ENCODE measurements at places on chromosomes 11 and 22. TPM values are rescaled to one million over a fixed set of nuclear protein-coding genes. Genes with fewer than 3 reads are reported as not detected.

GRCh38 chr11:113664981-113665710 lies 41.0 kb downstream of the TMPRSS5 start:
- no peak for DNase-seq

- no peak for DNase-seq
Measured at GRCh38 chr11:33449798-33450197, 192.6 kb downstream of the HIPK3 start.

GRCh38 chr11:68976095-68976494 lies 4.7 kb downstream of the MRGPRD start:
- no peak for DNase-seq

DNA sequence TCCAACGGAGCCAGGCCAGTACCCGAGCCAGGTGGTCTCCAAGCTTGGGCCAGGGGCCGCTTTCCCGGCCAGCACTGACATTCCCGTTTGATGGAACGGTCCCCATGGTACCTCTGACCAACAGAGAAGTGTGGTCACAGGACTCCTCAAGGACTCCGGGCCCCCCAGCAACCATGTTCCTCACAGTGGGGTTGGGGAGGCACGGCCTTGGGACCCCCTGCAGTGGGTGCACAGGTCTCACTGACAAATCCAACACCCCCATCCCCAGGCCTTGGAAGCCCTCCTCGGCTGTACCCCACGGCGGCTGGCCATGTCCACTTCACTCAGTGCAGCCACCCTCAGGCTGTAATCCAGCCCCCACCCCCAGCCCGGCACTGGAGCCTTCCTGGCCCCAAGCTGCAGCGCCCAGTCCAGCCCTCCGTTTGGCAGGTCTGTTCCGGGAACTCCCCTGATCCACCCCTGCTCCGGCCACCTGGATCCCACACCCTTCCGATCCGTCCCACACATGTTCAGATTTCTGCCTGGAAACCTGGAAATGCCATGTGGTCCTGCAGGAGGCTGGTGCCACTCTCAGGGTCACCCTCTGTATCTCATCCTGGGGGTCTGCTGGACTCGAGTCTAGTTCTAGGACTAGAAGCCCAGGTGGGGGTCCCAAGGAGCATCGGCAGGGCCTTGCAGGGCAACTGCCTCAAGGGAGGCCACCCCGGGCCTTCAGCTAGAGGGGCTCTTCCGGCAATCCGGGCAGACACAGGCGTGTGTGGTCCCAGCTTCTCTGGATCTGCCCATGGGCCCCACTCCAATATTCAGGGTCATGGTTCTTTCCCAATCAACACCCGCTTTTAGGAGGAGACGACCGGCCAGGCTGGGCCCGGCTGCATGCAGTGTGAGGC lies 26.6 kb downstream of the TBX1 start:
- DNase-seq: no peak

SHANK2 gene
- 0.11 TPM for total RNA-seq

PNPLA3 gene
- total RNA-seq: 0.32 TPM

ARHGAP20 gene
- 0.19 TPM for total RNA-seq

DNA sequence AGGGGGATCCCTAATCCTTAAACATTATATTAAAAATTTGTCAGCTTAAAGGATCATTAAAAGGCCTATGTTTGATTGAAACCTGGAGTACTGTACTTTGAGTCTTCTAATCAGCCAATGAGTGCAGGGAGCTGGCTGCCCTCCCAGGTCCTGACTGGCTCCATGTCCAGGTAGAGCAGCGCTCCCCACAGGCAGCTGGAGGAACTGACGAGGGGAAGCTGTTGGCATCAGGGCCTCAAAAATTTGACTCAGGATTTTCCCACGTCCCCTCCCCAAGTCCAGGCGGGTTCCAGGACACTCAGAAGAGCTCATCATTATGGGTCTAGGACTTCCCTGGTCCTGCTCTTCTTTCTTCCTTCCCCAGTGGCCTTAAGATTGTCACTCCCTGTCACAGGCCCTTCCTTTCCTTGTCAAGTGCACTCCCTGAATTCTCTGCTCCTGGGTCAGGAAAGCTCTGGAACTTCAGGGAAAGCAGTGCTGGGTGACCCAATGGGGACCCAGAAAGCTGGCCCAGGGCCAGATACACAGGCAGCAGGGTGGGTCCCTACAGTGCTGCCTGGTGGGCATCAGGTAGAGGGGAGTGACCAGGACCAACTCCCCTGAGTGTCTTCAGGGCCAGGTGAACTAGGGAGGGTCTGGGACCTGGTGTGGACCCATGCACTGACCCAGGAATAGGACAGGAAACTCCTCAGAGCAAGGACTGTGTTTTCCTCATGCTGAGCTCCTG lies 65.5 kb downstream of the GGTLC2 start:
- no peak for DNase-seq

GRCh38 chr11:69013009-69013951 lies at the start of gene MRGPRF:
Gene MRGPRF, minus strand, starts transcription at chr11:69013246. Its CDS starts 3,345 bp downstream, at chr11:69009901.
- DNase-seq: peak; percentile 83

GRCh38 chr22:41664951-41665350 lies 23.7 kb downstream of the SNU13 start:
- DNase-seq: no peak

- no peak for DNase-seq
Measured at GRCh38 chr22:35424761-35425160, 24.8 kb downstream of the MCM5 start.

DNA sequence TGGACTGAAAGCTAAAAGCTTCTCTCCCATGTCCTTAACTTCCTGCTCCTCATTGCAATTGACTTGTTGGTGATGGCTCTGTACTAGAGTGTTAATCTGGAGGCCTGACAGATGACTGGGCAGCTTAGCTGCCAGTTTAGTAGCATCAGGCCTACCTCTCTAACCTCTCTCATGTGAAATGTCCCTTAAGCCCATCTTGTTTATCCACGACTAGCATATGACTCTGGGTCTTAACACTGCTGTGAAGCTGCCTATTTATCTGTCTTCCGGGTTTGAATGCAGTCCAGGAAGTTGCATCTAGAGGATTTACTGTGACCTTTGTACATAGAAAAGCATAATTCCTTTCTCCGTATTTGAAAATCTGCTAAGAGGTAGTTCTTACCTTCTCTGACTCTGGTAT lies 85.3 kb upstream of the HORMAD2 start:
- no peak for DNase-seq

TRPM5 gene
- not detected for total RNA-seq

GRM5 gene
- total RNA-seq: 0.13 TPM

DNA sequence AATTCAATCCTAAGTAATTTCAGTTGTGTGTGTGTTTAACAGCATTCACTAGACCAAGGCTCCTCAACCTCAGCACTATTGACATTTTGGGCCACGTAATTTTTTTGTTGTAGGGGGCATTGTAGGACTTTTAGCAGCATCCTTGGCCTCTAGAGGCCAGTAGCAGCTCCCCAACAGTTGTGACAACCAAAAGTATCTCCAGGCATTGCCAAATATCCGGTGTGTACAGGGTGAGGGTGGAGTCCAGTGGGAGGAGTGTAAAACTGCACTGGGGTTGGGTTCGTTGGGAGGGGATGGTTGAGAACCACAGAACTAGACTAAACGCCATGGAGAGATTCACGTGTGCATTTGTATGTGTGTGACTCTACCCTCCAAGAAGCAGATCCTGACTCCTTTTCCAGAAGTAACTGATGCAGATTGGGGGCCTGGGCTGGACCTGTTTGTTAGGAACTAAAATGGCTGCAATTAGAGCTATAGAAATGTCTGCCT lies 5.9 kb upstream of the PHF21A start:
- DNase-seq: peak; percentile 84

MRGPRX3 gene
- not detected for total RNA-seq

OR5P2 gene
- total RNA-seq: not detected

DNA sequence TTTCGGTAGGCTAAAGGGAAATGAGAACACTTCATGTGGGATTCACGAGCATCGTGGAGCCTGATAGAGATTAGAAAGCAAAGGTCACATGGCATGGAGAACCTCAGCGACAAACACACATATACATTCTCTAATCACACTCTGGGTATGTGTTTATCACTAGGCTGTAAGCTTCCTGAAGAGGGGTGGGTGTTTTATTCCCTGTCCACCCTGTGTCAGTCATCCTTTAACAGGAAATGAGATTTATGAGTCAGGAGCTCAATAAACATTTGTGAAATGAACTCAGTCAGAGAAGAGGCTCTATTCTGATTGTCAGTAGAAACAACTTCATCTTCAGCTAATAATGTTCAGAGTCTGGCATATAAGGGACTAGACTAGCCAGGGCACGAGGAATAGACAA lies 71.7 kb upstream of the EIF3M start:
- no peak for DNase-seq

DNA sequence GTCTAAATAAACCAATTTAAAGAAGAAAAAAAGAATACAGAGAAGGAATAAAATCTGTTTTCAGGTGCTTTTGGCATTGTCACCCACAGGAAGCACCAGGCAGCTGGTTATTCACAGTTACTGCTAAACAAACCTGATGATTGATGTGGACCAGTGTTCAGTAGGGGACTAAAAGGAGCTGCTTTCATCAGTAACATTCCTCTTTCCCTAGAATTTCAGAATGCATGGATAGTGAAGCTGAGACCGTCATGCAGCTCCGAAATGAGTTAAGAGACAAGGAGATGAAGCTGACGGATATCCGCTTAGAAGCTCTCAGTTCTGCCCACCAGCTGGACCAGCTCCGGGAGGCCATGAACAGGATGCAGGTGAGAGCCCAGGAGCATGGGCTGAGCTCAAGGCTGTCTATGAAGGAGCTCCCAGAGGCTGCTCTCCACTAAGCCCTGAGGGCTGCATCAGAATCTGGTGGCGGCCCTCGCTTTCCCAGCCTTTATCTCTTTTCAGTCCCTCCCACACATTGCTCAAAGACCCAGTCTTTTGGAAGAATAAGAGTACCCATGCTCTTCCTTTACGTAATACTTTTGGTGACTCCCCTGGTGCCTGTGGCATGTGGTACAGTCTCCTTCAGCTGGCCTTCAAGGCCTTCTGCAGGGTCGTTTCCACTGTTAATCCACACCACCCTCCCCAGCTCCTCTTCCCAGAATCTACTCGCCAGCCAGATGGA lies 69.5 kb downstream of the DBX1 start:
- DNase-seq: no peak

CD3D gene
- 0.62 TPM for total RNA-seq

SHISAL1 gene
- 0.70 TPM for total RNA-seq

DGAT2 gene
- 10.3 TPM for total RNA-seq

DNA sequence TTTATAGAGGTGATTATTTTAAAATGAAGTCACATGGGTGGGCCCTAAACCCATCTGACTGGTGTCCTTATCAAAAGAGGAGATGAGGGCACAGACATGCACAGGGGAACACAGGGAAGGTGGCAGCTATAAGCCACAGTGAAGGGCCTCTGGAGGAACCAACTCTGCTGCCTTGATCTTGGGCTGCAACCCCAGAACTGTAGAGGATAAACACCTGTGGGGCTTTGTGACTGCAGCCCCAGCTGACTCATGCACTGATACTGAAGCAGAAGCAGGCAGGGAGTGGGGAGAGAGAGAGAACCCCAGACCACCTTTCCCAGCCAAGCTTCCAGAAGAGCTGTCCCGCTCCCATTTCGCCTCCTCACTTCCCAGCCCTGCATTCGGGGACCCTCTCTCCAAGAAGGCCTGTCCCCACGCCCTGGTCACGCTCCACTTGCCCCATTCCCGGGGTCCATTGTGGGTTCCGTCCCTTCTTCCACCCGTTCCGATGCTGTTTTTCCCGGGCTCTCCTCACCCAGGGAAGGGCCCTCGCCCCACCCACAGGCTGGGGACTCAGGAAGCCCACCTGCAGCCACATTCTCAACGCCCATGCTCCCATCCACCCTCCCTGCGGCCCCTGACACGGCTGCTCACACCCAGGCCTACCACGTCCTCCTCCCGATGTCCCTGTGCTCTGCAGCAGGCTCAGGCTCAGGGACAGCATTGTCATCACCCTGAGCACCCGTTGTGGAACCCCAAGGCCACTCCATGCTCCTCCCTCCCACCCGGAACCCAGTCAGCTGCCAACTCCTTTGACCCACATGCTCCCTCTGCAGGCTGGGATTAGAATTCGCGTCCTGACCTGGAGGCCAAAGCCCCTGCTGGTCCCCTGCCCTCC lies 90.8 kb upstream of the SHANK2 start:
- no peak for DNase-seq

GRCh38 chr11:134944986-134945385 lies 532.9 kb upstream of the B3GAT1 start:
- DNase-seq: no peak

MYEOV gene
- total RNA-seq: not detected

- DNase-seq: no peak
Measured at GRCh38 chr11:14018441-14018840, 55.9 kb downstream of the SPON1 start.

- no peak for DNase-seq
Measured at GRCh38 chr22:35478633-35479107, 62.0 kb upstream of the RASD2 start.

CSNK2A3 gene
- 1.6 TPM for total RNA-seq

UCP2 gene
- total RNA-seq: 12.0 TPM

DNA sequence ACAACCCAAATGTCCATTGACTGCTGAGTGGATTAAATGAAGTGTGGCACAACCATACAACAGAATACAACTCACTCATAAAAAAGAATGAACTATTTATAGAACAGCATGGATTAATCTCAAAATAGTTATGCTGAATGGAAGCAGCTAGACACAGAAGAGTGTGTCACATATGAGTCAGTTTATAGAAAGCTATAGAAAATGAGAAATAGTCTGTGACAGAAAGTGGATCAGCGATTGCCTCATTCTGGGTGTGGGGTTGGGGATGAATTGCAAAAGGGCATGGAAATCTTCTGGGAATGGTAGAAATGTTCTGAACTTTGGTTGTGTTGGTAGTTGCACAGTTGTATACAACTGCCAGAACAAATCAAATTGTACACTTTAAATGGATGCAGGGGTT lies 37.4 kb downstream of the PRR5L start:
- DNase-seq: no peak

DNA sequence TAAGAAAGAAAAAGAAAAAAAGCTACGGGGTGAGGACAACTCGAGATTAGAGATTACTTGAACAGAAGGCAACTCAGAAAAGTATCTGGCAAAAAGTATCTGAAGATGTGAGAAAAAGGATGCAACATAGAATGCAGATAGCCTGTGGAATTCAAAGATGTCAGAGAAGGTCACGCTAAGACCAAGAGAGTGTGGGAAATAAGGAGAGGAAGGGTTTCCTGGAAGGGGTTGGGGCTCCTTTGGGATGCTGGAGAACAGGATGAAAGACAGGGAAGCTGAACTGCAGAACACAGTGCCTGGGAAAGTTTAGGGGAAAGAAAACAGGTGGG lies 1.2 kb downstream of the GUCY1A2 start:
- DNase-seq: no peak

- peak; percentile 63 for DNase-seq
Measured at GRCh38 chr22:28018461-28018927, 99.4 kb upstream of the PITPNB start.

ABCC8 gene
- 3.9 TPM for total RNA-seq

- no peak for DNase-seq
Measured at GRCh38 chr22:38501797-38502672, 4.1 kb downstream of the DDX17 start.
